ENCODE measurements at places on chromosomes 3 and 15. TPM values are rescaled to one million over a fixed set of nuclear protein-coding genes. Genes with fewer than 3 reads are reported as not detected.

GRCh38 chr15:38474155-38474757 lies 20.3 kb downstream of the FAM98B start:
- peaks cover 4% of the 10 kb centered on the region for H3K4me1 ChIP-seq
- H3K4me3 ChIP-seq: no peak overlapping the region
- DNase-seq: peak; percentile 40
- no peaks in the 10 kb centered on the region for H3K27me3 ChIP-seq
- H3K36me3 ChIP-seq: peaks cover 31% of the 10 kb centered on the region

DNA sequence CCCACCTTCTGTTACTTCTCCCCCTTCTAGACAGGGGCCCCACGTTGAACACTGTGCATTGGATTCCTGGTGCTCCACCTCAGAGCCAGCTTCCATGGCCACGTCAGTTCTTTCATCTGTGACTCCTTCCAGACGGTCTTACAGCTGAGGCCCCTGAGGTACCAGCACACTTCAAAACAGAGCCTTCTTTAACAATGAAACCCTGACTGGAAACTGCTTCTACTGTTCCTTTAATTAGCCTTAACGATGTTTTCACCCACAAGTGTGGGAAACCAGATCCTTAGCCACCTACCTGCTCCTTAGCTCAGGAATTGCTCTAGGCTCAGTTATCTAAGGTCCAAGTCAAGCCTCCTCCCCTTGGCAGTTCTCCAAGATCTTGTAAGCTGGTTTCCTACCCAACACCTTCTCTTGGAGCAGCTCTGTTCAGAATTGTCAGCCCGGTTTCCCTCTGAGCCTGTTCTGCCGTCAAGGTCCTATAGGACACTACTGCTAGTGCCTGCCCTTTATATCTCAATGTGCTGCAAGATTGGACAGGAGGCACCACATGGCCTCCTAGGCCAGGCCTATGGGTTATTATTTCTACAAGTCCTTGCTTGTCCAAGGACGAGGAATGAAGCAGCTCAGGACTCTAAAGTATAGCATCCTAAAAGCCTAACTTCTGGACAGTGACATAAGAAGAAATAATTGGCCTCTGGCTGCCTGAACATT lies 80.7 kb downstream of the FMN1 start:
- DNase-seq: no peak
- H3K27me3 ChIP-seq: peaks cover 5% of the 10 kb centered on the region
- H3K4me1 ChIP-seq: no peaks in the 10 kb centered on the region

DNA sequence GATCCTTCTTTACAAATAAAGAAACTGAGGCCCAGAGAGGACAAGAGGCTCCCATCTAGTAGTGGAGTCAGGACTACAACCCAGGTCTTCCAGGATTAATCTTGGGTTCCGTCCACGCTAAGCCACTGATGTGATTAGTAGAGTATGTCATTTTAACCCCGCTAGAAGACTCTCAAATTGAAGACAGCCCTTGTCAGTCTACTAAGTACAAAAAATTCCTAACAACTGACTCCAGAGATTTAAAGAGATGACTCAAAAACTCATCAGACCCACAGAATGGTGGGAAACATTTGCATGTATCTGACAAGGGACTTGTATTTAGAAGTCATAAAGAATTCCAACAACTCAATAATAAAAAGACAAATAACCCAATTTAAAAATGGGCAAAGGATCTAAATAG lies 145.3 kb downstream of the CNTN3 start:
- no peaks in the 10 kb centered on the region for H3K36me3 ChIP-seq
- DNase-seq: no peak
- no peaks in the 10 kb centered on the region for H3K27me3 ChIP-seq
- H3K4me1 ChIP-seq: no peaks in the 10 kb centered on the region

Gene MCTP2
- 46.7 TPM for total RNA-seq

Data from activated CD4-positive, alpha-beta memory T cell treated with anti-CD3 and anti-CD28 coated beads, Interleukin-2, amount 10 ng/mL, durations not matched to agents 7 days and 5 days (primary cell).